ENCODE measurements at places on chromosomes 7 and 10. TPM values are rescaled to one million over a fixed set of nuclear protein-coding genes. Genes with fewer than 3 reads are reported as not detected.

- no peak for DNase-seq
- no peak overlapping the region for H3K4me3 ChIP-seq
- H3K36me3 ChIP-seq = no peaks in the 10 kb centered on the region
- H3K27me3 ChIP-seq = peaks cover 2% of the 10 kb centered on the region
- peaks cover 3% of the 10 kb centered on the region for H3K4me1 ChIP-seq
- no peak overlapping the region for H3K27ac ChIP-seq
These were observed 40.7 kb downstream of the CREM start for GRCh38 chr10:35167342-35167741.

DNA sequence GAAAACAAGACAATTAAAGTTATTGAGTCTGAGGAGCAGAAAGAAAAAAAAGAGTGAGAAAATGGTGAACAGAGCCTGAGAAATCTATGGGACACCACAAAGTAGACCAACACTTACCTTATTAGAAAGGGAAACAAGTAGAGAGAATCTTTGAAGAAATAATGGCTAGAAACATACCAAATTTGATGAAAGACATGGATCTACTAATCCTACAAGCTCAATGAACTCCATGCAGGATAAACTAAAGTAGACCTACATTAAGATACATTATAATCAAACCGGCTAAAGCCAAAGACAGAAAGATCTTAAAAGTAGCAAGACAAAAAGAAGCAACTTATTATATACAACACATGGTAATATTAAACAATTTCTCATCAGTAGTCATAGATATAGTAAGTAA is 782.3 kb upstream of the GHITM start:
- DNase-seq = no peak
- H3K4me3 ChIP-seq = no peak overlapping the region
- H3K27me3 ChIP-seq = no peaks in the 10 kb centered on the region

- H3K27ac ChIP-seq = peak overlapping the region; percentile 65
- no peak for DNase-seq
- H3K4me1 ChIP-seq = peaks cover 8% of the 10 kb centered on the region
- peaks cover 5% of the 10 kb centered on the region for H3K36me3 ChIP-seq
These were observed 47.0 kb downstream of the DENND2A start for GRCh38 chr7:140593672-140593982.

Gene MSRB2
- total RNA-seq = 29.9 TPM

Gene FEZF1
- total RNA-seq = 0.28 TPM

Gene ENTPD1
- total RNA-seq = 102 TPM

Gene NPSR1
- total RNA-seq = not detected

Gene NUPR2
- not detected for total RNA-seq
